ENCODE measurements at places on chromosomes 6 and 20.

GRCh38 chr6:135163440-135163738 lies 17.7 kb upstream of the MYB start:
- DNase-seq, result no peak

- no peak for DNase-seq
Observed at GRCh38 chr6:63792736-63793464, 157.3 kb downstream of the PHF3 start.

DNA sequence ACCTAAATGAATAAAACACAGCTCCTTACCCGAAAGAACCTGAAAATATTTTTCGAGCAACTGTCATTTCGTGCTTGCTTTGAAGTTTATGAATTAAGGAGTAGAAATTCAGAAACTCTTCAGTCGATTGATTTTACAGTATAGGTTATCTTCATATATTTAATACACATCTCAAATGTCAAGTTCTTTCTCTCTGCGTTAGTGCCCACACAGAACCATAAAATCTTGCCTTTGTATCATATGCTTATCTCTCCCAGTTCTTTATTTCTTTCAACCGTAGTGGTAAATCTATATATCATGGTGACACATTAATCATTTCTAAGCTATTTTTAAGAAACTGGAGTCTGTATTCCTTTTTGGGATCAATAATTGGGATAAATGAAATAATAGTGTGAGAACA lies 397.5 kb downstream of the CDKAL1 start:
- DNase-seq, result no peak

- DNase-seq, result no peak
Observed at GRCh38 chr20:62906647-62907375, 19.5 kb downstream of the DIDO1 start.

DNA sequence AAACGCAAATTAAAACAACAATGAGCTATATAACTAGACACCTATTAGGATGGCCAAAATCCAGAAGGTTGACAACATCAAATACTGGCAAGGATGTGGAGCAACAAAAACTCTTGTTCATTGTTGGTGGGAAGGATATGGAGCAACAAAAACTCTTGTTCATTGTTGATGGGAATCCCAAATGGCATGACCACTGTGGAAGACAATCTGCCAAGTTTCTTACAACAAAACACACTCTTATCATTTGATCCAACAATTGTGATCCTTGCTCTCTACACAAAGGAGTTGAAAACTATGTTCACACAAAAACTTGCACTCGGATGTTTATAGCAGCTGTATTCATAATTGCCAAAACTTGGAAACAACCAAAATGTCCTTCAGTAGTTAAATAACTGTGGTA lies 61.8 kb upstream of the LAMA2 start:
- no peak for DNase-seq

GRCh38 chr20:1893721-1894470 lies 1.3 kb upstream of the SIRPA start:
- DNase-seq, result no peak

DNA sequence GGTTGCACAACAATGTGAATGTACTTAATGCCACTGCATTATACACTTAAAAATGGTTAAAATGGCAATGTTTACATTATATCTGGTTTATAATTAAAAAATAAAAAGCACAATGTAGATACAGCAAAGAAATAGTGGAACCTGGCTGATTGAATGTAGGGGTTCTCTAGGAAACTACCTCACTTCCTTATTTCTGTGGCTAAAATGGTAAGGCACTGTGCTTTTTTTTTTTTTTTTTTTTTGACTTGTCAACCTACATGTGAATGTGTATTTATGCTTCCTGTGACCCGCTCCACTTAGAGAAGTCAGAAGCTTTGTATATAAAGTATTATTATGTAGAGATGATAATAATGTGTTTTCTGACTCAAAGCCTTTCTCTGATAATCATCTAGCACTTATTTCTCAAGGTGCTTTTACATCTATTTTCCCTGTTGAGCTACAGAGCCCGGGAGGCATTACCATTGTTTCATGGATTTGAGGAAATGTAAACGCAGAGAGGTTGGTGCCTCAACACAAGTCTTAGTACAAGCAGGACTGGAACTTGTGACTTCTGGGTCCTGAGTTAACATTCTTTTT lies 55.0 kb downstream of the SOX4 start:
- peak; percentile 63 for DNase-seq

GRCh38 chr20:13493143-13493542 lies 145.6 kb downstream of the TASP1 start:
- DNase-seq, result no peak

- no peak for DNase-seq
Observed at GRCh38 chr20:39878809-39879208, 810.2 kb downstream of the MAFB start.

DNA sequence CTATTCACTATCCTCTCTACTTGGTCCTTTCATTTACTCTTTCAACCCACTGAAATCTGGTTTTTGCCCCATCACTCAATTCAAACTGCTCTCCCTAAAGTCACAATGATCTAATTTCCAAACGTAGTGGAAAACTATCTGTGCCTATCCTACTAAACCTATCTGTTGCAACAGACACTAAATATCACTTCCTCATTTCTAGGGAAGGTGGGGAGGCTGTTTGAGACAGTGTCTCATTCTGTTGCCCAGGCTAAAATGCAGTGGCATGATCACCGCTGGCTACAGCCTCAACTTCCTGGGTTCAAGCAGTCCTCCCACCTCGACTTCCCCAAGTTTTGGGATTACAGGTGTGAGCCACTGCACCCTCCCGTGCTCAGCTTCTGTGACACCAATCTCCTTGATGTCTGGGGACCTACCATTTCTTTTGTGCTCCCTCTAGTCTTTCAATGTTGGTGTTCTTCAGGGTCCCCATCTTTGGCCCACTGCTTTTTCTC lies 8.8 kb downstream of the RANBP9 start:
- peak; percentile 47 for DNase-seq

DNA sequence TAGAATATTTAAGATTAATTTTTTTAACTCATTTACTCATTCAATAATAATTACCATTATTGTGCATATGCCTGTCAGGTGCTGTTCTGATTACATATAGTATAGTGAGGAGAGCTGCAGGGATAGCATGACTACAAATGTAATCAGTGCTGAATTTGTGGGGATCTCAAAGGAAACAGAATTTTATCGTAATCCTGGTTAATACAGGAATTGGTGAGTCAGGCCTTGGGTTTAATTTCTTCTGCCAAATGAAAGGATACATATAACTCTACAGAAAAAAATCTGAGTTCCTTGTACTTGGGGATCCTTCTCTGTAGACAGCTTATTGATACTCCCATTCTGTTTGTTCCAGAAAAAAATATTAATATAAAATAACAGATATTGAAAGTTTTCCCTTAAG lies 297.2 kb downstream of the GJA1 start:
- DNase-seq, result no peak

- DNase-seq, result no peak
Observed at GRCh38 chr20:49349694-49350252, 71.9 kb upstream of the ZNFX1 start.

GRCh38 chr6:5256952-5257351 lies 3.8 kb downstream of the LYRM4 start:
- no peak for DNase-seq

GRCh38 chr6:45434381-45434700 lies 56.6 kb upstream of the SUPT3H start:
- no peak for DNase-seq

GRCh38 chr6:65638047-65638831 lies 68.8 kb downstream of the EYS start:
- DNase-seq, result no peak

- DNase-seq, result no peak
Observed at GRCh38 chr20:33821270-33821836, 10.2 kb downstream of the CHMP4B start.

DNA sequence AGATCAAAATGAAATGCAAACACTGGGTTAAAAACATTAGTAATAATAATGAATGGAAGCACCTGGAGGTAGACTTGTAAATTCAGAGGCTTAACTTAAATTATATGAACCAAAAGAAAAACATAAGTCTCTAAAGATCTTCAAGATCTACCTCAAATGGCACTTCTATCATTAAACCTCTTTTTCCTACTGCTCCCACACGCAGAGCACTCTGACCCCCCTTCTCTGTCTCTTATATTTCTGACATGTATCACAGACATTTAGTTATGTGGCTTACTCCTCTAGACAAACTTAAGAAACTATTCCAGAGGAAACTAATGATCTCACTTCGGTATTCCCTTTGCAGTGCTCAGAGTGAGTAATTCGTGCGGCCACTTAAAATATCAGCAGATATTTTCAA lies 1.1 kb downstream of the TBC1D32 start:
- DNase-seq, result no peak

DNA sequence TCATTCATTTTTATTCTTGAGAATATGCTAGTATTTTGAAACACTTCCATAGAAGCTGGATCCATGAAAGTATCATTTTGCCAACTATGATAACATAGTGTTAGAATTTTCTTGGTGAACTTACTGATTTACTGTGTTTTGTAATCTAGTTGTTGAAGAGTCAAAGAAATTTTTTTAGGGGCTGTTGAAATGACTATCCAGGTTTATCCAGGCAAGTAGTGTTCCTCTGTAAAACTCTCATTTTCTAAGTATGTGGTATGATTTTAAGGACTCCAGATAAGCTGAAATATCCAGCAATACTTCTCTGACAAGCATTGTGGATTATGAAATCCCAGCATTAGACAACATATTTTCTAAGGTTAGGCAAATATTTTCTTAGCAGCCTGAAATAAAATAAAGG lies 95.9 kb downstream of the GRIK2 start:
- no peak for DNase-seq

DNA sequence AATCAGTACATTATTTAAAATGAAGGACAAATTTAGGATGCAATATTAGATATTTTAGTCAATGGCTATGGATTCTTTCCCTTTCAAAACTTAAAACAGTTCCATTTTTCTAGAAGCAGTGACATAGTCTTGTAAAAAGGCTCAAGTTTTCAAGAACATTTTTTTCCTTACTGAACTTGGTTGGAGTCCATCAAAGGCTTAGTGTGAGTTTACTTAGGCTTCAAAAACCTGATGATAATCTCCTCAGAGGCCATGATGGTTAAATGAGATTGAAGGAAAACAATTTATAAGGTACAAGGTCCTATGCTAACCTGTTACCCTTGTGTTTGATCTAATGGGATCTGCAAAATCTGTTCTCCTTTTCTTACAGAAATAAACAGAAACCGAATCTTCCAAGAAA lies 531.8 kb downstream of the UTRN start:
- DNase-seq, result no peak

DNA sequence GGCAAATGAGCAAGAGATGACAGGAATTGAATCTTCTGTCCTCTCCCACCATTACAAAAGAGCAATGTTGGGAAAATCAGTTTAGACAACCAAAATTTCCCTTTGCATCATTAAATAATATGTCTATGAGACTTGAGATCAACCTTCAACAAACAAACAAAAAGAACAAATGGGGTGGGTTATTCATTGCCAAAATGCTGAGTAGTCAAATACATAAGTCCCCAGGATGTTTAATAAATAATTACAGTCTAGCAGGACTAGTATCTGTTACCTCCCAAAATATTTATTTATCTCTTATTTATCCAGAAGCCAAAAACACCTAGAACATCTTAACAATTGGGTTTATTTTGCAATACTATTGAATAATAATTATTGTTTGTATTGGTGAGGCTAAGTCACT lies 16.2 kb upstream of the IRAK1BP1 start:
- DNase-seq, result no peak

GRCh38 chr6:46291275-46291633 lies 120.5 kb upstream of the ENPP5 start:
- no peak for DNase-seq

- no peak for DNase-seq
Observed at GRCh38 chr20:34318609-34319443, 15.7 kb upstream of the AHCY start.

DNA sequence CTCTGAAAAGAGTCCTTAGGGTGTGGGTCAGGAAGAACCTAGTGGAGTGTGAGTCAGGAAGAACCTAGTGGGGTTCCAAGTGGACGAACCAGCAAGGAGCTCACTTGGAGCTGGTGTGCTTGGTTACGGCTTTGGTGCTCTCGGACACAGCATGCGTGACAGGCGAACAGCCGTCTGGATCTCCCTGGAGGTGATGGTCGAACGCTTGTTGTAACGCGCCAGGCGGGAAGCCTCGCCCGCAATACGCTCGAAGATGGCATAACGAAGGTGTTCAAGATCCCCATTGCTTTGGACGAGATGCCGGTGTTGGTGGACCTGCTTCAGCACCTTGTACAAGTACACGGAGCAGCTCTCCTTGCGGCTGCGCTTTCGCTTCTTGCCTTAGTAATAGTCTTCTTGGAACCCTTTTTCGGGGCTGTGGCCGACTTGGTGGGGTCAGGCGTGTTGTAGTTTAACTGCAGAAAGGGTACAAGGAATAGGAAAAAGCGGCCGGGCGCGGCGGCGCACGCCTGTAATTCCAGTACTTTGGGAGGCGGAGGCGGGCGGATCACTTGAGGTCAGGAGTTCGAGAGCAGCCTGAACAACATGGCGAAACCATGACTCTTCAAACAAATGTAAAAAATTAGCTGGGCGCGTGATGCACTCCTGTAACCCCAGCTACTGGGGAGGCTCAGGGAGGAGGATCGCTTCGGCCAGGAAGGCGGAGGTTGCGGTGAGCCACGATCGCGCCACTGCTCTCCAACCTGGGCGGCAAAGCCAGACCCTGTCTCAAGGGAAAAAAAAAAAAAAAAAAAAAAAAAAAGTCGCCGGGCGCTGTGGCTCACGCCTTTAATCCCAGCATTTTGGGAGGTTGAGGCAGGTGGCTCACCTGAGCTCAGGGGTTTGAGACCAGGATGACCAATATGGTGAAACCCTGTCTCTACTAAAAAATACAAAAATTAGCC lies 48.0 kb downstream of the OR2B2 start:
- DNase-seq, result no peak

GRCh38 chr6:43744491-43744890 lies 25.5 kb upstream of the VEGFA start:
- DNase-seq, result no peak

DNA sequence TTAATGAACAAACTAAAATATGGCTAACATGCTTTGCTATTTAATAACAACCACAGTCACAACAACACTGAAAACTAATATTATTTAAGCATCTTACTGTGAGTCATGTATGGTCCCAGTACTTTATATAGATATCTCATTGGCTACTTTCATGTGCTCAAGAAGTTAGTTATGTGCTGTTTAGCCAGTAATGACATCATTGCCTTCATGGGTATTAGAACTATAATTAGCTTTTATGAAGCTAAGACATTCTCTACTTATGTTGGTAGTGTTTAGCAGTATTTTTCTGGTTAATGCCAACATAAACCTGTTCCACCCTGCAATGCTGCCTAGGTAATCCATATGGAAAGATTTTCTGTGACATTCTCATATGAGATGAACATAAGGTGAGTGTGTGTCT lies 56.1 kb downstream of the ADGRG6 start:
- DNase-seq, result no peak

GRCh38 chr20:56995635-56996075 lies 270.8 kb downstream of the BMP7 start:
- peak; percentile 78 for DNase-seq

- no peak for DNase-seq
Observed at GRCh38 chr6:4907602-4908001, 96.2 kb downstream of the RPP40 start.

DNA sequence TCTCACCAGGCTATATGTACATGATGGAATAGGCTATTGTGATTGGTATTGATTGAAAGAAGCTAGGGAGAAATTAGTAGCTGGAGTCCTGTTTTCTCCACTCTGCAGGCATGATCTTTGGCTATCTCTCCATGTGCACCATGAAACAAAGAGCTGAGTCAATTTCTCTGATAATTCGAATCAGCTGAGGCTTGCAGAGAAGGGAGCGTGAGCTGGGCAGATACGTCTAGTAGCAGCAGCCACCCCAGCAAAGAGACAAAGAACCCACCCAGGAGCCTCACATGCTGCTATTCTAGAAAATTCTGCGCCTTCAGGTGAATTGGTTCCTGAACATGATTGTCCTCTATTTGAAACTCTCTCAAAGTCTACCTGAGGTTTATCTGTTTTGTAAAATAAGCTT lies 6.9 kb upstream of the SGK1 start:
- DNase-seq, result no peak
